ENCODE measurements at places on chromosomes 4 and X.

DNA sequence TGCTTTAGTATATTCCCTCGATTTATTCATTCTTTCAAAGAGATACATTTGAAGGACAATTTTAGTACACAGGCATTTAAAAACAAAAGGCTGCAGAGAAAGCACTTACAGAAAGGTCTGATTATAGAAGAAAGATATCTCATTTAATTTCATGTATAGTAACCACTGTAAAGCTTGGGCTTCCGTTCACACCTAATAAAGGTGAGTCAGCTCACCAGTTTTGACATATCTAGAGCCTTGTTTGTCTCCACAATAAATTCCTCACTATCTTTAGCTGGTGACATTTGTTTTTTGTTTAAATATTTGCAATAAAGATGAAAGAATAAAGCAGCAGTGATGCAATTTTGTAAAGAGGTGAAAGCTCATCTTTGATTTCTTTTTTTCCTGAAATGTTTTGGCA is 1.1 kb upstream of the EPHA5 start:
- DNase-seq: no peak

- DNase-seq: no peak
Observed at GRCh38 chr4:185782523-185782922, 29.5 kb downstream of the SORBS2 start.

DNA sequence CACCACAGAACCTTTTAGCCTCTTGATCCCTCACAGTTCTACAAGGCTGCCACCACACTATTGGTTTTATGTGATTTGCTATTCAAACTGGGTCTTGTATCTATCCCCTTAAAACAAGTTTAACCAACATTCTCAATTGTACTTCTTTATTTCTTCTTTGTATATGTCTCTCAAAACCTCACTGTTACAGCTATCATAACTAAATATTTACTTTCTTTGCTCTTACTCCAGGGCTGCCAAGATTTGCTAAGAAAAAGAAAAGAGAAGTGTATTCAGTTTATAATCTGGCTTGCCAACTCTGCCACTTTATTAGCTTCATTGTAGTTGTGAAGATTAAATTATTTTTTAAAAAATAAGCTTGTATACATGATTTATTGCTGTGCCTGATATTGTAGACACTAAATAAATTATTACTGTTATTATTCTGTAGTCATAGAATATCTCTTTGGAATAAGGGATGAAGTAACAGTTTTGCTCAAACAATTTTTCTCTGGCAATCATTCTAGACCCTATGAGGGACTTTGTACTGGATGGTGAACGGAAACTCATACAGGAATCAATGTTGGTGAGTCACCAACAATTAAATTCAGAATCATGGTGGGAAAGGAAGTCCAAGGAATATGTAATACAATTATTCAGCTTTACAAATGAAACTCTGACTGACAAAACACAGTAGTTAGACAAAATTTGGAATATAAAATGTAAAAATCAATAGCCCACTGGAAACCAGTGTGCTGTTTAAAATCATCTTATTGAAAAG is 127.1 kb upstream of the DCAF8L1 start:
- DNase-seq: no peak

GRCh38 chrX:115639334-115639880 is 78.4 kb downstream of the PLS3 start:
- no peak for DNase-seq

DNA sequence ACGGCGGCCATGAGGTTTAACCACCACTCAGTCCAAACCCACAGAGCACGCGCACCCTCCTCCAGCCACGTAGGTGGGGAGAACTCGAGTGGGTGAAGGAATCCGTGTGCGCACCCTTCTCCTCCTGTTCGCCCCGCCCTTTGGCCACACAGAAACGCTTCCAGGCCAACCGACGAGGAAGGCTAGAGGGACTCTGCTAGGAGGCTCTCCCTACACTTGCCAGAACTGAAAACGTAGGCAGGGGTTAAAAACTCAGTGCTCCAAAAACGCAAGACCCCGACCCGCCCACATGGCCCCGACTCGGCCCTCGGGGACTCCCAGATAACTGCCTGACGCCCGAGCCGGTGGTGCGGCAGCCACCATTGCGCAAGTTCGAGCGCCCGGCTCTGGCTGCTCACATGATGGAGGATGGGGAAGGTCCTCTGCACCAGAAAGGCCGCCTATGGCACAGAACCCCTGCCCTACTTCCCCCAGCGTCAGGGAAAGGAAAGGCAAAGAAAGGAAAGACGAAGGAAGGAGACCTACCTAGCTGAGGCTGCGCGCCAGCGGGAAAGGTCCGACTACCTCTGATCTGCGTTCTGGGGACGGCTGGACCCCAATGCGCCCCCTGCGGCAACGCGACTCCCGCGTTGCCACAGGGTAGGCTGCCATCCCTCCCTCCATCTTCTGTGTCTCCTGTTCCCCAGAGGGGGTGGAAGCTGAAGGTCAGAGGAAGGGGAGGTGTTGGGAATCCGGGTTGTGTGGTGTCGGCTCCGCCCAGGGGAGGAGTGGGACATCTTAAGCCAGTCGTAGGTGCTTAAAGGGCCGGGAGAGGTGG is 201.9 kb upstream of the AGTR2 start:
- peak; percentile 50 for DNase-seq

DNA sequence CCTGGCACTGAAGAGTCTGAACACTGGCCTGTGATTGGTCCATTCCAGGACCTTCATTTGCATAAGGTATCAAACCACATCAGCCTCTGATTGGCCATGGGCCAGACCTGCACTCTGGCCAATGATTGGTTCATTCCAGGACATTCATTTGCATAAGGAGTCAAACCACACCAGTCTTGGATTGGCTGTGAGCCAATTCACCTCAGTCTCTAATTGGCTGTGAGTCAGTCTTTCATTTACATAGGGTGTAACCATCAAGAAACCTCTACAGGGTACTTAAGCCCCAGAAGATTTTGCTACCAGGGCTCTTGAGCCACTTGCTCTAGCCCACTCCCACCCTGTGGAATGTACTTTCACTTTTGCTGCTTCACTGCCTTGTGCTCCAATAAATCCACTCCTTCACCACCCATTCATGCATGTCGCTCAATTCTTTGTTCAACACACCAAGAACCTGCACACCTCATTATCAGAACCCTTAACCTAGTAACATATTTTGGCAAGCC is 14.2 kb upstream of the HERC5 start:
- DNase-seq: no peak
